ENCODE measurements at places on chromosomes 16 and 17. TPM values are rescaled to one million over a fixed set of nuclear protein-coding genes. Genes with fewer than 3 reads are reported as not detected.
A peak's percentile ranks its signal among the peaks of the same experiment; 100 is the strongest.

- no peaks in the 10 kb centered on the region for H3K4me1 ChIP-seq
- H3K4me3 ChIP-seq = no peak overlapping the region
- H3K27me3 ChIP-seq = peaks cover 10% of the 10 kb centered on the region
- DNase-seq = no peak
- no peak overlapping the region for H3K27ac ChIP-seq
Observed at GRCh38 chr16:77874347-77874746, 86.0 kb downstream of the VAT1L start.

UTS2R gene
- total RNA-seq = not detected

- no peaks in the 10 kb centered on the region for H3K27me3 ChIP-seq
- H3K36me3 ChIP-seq = peaks cover 8% of the 10 kb centered on the region
- H3K4me3 ChIP-seq = no peak overlapping the region
- no peak overlapping the region for H3K27ac ChIP-seq
- no peak for DNase-seq
Observed at GRCh38 chr16:4523686-4524085, 14.9 kb downstream of the CDIP1 start.

NPIPA8 gene
- total RNA-seq = 8.6 TPM

DNA sequence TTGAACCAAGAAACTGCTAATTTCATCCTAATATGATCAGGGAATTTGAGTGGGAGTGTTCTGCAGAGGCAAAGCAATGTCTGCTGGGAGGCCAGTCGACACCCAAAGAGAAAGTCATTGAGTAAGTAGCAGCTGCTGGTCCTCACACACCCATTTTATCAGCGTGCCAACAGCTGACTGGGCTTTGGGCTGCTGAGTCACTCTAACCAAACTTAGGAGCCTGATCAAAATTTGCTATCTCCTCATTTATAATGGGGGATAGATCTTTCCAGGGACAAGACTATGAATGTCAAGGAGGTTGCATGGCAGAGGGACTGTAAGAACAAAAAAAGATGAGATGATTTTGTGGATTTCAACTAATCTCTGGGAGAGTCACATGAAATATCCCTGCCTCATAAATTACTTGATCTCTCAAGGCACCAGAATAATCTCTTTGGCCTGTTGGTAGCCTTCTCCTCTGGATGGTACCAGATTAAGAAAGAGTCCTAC is 32.9 kb downstream of the CPSF4L start:
- no peaks in the 10 kb centered on the region for H3K27me3 ChIP-seq
- H3K36me3 ChIP-seq = peaks cover 15% of the 10 kb centered on the region
- peak overlapping the region; percentile 47 for H3K27ac ChIP-seq
- H3K4me1 ChIP-seq = peaks cover 58% of the 10 kb centered on the region
- peak; percentile 17 for DNase-seq

- no peak overlapping the region for H3K4me3 ChIP-seq
- H3K4me1 ChIP-seq = no peaks in the 10 kb centered on the region
- H3K36me3 ChIP-seq = no peaks in the 10 kb centered on the region
- H3K27ac ChIP-seq = no peak overlapping the region
Observed at GRCh38 chr16:3248596-3248995, 7.8 kb downstream of the MEFV start.

DNA sequence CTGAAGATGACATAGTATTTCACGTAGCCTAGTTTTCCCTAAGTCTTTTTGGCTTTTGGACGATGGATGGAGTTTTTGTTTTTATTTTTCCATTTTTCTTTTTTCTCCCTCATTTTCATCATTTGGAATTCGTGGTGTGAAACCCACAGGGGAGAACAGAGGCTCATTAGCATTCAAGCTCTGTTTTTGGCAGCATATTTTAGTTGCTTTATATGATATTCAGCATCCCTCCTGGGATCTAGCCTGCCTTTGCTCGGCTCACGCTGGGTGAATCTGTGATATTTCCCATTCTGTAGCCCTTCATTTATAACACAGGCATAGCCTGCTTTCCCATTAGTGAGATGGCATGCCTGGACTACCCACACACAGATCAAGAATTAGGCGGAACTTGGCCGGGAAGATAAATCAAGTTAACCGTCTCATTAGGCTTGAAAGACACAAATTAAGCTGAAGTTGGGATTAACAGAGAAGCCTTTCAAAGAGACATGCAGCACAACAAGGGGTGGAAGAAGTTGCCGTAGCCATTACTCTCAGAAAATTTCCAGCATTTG is 20.1 kb upstream of the CLEC19A start:
- H3K4me1 ChIP-seq = no peaks in the 10 kb centered on the region
- peaks cover 2% of the 10 kb centered on the region for H3K36me3 ChIP-seq
- no peaks in the 10 kb centered on the region for H3K27me3 ChIP-seq
- no peak overlapping the region for H3K27ac ChIP-seq

SLC35G6 gene
- total RNA-seq = not detected
